ENCODE measurements at places on chromosomes 2 and 18.

DNA sequence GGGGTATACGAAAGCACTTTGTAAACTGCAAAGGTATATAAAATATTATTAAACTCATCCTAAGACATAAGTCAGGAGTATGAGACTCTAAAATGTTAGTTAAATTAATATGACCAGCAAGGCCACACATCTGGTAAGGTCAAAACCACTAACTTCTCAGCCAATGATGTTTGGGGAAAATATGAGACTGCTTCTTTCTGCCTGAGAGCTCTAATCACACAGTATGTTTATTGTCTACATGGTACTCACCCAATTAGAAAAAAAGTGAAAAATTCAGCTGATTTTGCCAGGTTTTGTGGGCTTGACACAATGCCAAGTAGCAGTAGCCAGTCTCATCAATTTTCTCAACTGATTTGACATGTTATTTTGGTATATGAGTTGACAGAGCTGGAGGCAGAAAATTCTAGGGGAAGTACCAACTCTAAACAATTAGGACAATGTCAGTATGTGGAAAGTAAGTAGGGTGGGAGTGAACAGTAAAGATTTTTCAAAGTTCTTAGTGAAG is 87.3 kb downstream of the ALK start:
- DNase-seq = no peak

DNA sequence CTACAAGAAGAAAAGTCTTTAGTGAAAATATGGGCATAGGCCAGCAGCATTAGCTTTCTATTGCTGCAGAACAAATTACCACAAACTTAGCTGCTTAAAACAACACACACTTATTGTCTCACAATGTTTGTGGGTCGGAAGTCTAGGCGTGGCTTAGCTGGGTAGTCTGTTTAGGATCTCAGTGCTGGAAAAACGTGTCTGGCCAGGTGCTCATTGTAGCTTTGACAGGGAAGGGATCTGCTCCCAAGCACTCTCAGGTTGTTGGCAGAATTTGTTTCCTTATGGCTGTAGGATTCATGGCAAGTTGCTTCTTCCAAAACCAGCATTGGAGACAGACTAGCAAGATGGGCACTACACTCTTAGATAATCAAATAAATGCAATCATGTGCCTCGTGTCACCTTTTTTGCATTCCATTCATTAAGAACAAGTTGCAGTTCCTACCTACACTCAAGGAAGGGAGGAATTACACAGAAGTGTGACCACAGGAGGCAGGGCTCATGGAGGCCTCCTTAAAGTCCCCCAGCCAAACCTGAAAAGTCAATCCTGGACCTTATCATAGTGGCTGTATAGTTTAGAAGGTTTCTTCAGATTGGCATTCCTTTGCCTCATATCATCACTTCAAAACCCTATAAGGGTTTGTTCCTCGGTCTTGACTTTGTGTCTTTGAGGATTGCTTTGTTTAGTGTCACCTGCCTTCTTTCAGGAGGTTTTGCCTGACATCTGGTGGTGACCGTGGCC is 17.3 kb downstream of the MRPL30 start:
- no peak for DNase-seq

DNA sequence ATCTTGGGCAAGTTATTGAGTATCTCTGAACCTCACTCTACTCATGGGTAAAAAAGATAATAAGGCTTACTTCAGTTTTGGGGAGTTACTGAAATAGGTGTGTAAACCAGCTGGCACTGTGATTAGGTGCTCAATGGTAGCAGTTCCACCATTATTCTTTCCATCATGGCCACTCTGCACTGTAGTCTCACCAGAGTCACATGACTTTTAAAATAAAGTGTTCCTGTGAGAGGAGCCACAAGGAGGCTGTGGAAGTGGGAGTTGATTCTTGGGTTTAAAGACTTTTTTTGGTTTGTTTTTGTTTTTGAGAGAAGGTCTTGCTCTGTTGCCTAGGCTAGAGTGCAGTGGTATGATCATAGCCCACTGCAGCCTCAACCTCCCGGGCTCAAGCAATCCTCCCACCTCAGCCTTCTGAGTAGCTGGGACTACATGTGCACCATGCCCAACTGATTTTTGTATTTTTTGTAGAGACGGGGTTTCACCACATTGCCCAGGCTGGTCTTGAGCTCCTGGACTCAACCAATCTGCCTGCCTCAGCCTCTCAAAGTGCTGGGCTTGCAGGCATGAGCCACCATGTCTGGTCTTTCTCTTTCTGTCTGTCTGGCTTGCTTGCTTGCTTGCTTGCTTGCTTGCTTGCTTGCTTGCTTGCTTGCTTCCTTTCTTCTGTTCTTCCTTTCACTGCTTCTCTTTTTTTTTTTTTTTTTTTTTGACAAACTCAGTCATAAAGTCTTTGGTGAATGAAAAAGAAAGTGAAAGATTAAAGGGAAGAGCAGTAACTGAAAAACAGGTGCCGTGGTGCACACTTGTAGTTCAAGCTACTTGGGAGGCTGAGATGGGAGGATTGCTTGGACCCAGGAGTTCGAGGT is 21.2 kb upstream of the ACVR1 start:
- no peak for DNase-seq

GRCh38 chr2:226320076-226320948 is 479.3 kb downstream of the IRS1 start:
- peak; percentile 1 for DNase-seq

DNA sequence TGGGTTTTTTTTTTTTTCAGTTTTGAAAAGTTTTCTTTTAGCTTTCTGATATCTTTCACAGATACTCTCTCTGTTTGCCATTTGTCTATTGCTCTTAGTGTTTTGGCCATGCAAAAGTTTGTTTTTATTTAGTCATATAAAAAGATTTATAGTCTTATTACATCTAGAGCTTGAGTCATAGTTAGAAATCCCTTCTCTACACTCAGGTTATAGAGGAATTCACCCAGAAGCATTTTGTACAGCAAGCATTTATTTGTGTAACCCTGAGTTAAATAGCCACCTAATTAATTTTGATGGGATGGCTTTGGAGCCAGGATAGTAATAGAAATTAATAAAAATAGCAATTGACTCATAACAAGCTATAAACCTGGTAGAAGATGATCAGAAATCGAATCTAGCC is 35.6 kb downstream of the ACTR2 start:
- no peak for DNase-seq

GRCh38 chr2:101751875-101752619 is 54.5 kb downstream of the MAP4K4 start:
- no peak for DNase-seq

- DNase-seq = no peak
Measured at GRCh38 chr2:240506406-240507059, 51.3 kb downstream of the ANKMY1 start.

GRCh38 chr2:159939946-159940345 is 122.5 kb downstream of the PLA2R1 start:
- DNase-seq = no peak

DNA sequence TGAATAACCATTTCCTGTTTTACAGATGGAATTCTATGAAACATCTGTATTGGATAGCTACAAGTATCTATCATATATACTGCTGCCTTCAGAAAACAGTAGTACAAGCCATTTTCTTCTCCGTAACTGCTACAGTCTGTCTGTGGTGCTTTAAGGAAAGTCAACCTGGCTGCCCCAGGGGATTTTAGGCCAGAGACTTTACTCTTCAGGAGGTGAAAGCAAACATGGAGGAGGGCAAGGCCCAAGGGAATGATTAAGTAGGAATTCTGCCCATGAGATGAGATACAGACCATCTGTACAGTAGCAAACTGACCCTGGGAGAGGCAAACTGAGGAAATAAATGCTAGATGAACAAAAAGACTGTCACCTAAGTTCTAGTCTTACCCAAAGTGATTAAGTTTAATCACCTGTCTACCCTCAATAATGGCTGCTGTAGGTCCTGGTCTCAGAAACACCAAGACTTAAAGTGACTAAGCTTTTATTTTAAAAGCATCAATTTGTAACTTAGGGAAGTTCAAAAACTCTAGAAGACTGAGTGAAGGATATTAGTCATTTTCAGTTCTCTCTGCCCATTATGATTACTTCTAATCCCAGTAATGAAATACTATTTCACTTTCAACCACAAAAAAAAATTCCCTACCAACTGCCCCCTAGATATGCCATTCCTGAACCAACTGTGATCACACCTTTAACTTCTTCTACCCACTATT is 14.8 kb downstream of the MBD2 start:
- peak; percentile 6 for DNase-seq

- DNase-seq = no peak
Measured at GRCh38 chr2:168350380-168350779, 103.0 kb upstream of the STK39 start.

DNA sequence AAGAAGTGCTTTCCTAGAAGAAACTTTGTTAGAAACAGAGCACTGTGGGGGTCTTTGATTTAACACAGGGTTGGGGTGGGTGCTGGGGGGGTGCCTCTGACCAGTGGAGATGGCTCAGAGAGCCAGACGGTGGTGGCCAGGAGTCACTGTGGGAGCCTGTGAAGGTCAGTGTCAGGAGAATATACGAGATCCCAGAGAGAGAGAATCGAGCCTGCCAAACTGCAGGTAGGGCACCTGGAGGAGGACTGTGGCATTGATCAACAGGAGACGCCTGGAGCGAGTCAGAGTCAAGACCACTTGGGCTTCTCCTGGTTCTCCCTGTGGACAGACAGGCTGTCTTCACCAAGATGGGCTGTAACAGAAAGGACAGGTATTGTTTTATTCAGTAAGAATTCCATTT is 136.5 kb upstream of the TWIST2 start:
- no peak for DNase-seq

- DNase-seq = no peak
Measured at GRCh38 chr2:195552581-195552980, 104.4 kb upstream of the SLC39A10 start.

- DNase-seq = no peak
Measured at GRCh38 chr18:13217971-13218367, 591 bp upstream of the LDLRAD4 start.

- no peak for DNase-seq
Measured at GRCh38 chr18:45081566-45082181, 401.0 kb downstream of the SETBP1 start.

DNA sequence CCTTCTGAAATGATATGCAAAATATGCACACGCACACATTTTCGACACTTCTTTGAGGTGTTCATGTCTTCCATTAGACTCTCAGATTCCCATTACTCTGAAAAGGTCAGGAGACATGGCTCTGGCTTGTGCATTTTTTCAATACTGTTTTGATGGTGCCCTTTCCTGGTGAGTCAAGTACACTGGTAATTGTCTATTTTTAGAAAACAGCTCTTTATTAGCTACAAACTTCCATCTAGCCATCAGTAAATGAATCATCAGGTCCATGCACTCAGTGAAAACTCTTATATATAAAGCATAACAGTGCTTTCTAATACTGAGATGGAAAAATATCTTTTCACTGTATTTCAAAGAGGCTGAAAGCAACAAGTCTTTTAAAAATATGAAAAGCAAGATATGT is 194.9 kb downstream of the GALNT1 start:
- no peak for DNase-seq

GRCh38 chr18:69205925-69206324 is 194.8 kb upstream of the DOK6 start:
- no peak for DNase-seq

DNA sequence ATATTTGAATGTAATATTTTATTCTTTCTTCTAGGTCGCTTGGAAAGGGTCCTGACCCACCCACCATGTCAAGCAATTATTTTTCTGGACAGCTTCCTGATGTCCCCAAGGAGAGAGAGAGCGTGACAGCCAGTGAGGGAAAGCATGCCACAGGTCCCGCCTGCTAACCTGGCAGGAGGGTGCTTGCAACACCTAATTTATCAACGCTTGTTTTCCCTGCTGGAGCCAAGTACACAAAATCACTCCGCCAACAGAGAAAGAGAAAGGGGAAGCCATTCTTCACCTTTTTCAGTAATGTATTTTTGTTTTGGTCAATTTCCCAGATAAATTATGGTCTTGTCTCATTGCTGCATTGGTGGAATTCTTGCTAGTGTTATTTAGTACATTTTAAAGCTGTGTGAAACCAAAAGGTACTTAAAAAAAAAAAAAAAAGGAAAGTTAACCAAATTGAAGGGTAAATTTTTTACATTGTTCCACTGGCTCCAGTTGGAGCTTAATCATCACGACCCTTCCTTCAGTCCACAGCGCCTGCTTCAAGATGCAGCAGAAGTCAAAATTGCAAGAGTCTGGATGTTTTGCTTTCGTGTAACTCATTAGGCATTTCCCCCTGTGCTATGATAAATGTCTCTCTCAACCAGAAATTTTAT is 88.5 kb upstream of the COPS8 start:
- no peak for DNase-seq

- no peak for DNase-seq
Measured at GRCh38 chr2:227871375-227871791, at the start of gene DAW1. DAW1 (plus strand) TSS chr2:227871631; CDS start chr2:227871690, 59 bp downstream.
